Left renal cortex interstitium (tissue), 4 donors: ENCODE measurements at places on chromosomes 7 and 10. TPM values are rescaled to one million over a fixed set of nuclear protein-coding genes. Genes with fewer than 3 reads are reported as not detected.

DNA sequence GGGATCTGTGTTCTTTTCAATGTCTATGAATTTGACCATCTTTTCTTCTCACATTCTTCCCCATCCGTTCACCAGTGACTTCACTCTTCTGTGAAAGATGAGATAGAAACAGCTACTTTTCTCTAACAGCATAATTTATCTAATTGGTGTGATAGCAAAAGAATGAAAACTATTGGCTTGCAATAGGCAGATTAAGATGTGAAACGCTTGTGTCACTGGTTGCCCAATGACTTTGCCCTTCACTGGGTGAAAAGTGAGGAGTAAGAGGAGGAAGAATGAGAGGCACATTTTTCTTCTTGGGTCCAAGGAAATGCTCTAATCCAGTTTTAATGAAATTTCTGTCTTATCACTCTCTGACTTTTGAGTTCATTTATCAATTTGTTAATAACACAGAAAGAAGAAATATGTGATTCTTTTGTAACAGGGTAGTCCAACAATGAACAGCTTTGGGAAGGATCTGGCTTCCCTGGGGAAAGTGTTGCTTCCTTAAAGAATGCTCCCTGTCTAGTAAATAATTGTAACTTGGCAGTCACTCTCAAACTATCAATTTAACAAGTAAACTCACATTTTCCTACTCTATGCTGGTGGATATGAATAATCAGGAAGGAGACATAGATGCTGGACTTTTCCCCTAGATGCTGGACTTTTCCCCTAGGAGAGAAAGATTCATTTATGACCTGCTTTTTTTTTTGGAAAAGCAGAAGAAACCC, 35.1 kb downstream of the BET1 start:
- no peak for DNase-seq

- DNase-seq: no peak
Measured at GRCh38 chr7:44969049-44969700, 9.6 kb downstream of the MYO1G start.

DNA sequence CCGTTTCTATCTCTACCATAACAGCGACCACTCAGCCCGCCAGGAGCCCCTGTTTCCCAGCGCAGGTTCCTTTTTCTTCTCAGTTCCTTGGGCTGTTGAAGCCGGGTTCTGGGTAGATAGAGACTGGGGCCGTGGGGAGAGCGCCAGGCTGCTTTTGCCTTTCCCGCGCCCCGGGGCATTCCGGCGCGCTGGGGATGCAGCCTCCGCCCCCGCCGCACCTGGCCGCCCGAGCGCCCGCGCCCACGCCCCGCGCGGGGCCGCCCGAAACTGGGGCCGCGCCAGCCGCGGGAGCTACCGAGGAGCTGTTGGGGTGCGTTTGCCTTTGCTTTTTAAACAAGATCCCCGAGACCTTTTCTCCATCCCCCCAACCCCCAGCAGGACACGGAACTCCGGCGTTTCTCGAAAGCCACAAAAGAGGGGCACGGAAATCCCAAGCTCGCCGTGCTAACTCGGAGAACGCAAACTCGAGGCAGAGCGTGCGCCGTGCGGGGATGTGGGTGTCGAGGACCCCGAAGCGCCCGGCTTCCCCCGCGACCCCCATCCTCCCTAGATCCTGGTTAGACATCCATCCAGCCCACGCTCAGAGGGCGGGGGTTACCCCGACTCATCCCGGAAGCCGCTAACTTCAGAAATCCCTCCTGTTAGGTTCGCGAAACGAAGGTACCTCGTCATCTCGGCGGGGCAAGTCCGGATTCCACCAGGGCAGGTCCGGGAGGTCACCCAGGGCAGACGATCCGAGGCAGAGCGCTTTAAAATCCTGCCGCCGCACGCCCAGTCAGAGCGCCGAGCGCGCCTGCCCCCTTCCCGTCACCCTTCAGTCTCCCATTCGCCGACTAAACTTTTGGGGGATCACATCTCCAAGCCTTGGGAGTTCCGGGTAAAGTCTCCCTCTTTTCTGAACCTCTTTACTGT, 1.0 kb downstream of the GRM8 start:
- no peak for DNase-seq

DNA sequence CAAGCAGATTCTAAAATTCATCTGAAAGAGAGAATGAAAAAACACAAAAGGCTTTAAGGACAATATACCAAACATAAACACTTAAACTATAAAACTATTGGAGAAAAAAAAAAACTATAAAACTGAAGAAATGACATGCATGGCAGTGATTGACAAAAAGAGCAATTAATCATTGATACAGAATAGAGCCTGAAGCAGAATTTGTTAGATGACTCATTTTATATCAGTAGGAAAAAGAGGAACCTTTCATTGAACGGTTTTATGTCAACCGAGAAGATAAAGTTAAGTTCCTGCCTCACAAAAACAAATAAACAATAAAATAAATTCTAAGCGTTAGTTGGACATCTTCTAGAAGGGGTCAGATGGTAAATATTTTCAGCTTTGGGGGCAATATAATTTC, 23.3 kb downstream of the NPY start:
- no peak for DNase-seq

DNA sequence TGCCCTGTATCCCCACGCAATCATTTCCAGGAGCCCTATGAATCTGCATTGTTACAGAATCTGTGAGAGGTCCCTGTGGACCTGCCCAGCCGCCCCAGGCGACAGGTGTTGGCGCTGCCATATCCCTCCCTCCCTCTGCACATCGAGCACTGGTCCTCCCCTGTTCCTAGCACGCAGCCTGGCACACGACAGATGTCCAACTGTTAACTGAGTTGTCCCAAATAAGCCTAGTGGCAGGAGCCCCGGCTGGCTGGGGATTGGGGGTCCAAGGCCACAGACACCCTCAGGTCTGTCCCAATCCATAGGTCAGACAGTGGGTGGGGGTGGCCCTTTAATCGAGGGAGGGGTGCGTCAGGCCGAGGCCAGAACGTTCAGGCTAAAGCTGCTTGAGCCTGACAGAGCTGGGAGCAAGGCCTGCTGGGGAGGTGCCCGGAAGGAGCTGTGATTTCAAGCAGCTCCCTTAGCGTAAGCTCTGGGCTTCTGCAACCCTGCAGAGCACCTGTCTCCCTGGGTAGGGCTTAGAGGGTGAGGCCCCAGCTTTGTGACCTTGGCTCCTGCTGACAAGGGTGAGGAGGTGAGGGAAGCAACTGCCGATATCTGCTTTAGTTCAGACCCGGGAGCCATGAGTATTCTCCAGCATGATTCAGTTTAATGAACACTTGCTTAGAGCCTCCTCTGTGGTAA, 40.1 kb downstream of the ADRA2A start:
- DNase-seq: no peak

DNA sequence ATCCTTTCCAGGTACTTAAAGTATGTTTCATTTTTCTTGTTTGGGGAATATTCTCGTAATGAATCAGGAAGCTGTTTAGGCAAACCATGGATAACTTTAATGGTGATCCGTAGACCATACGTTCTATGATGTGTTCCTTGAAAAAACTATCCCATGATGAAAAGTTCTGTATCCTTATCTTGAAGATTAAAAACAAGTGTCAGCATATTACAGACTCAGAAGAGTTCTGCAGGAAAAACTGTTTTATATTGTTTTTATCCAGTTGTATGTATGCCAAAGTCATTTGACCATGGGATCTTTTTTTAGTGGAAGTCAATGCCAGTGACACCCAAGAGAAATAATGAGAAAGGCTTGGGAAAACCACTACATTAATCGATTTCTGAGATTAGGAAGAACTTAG, 52.0 kb downstream of the DLD start:
- DNase-seq: no peak

DNA sequence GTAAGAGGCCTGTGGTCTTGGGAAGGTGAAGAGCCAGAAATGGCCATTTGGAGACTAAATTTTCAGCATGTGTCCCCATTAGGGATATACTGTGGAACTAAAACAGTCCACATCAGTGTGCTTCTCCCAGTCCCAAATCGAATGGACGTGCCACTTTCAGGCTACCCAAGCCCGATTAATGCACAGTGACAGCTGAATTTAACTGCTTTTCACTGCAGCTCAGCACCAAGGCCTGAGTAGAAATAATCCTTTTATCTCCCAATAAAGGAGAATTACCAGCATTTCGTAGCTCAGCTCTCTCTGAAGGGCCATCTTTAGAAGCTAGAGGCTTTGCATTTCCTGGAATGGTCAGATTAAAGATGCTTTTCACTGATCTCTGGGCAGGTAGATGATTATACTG, 183.3 kb downstream of the NPSR1 start:
- no peak for DNase-seq

DNA sequence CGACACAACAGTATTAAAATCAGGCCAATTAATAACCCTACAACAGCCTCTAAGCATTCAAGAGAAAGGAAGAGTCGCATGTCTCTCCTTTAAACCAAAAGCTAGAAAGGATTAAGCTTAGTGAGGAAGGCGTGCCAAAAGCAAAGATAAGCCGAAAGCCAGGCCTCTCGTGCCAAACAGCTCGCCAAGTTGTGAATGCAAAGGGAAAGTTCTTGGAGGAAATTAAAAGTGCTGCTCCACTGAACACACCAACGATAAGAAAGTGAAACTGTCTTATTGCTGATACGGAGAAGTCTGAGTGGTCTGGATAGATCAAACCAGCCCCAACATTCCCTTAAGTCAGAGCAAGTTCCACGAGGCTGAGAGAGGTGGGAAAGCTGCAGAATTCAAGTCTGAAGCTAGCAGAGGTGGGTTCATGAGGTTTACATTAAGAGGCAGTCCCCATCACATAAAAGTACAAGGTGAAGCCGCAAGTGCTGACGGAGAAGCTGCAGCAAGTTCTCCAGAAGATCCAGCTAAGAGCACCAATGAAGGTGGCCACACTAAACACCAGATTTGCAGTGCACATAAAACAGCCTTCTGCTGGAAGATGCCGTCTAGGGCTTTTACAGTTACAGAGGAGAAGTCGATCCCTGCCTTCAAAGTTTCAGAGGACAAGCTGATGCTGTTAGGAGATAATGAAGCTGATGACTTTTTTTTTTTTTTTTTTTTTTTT, 194.8 kb downstream of the MAD1L1 start:
- no peak for DNase-seq

DNA sequence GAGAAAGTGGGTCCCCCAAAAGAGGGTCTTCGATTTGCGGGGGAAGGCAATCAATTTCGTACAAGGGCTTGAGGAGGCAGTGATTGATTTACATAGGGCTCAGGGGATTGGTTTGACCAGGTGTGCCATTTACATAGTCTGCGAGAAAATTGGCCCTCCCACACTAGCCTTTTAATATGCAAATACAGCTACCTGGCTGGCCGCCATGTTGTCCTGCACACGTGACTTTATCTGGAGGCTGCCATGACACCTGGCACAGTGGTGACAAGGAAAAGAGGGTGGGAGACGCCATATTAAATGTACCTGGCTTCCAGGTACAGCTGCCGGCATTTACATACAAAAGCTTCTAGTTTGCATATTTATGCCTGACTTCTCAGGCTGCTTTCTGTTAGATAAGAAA, 1577.2 kb upstream of the LRRTM3 start:
- DNase-seq: no peak

- no peak for DNase-seq
Measured at GRCh38 chr10:15295537-15296325, 75.4 kb downstream of the FAM171A1 start.

DNA sequence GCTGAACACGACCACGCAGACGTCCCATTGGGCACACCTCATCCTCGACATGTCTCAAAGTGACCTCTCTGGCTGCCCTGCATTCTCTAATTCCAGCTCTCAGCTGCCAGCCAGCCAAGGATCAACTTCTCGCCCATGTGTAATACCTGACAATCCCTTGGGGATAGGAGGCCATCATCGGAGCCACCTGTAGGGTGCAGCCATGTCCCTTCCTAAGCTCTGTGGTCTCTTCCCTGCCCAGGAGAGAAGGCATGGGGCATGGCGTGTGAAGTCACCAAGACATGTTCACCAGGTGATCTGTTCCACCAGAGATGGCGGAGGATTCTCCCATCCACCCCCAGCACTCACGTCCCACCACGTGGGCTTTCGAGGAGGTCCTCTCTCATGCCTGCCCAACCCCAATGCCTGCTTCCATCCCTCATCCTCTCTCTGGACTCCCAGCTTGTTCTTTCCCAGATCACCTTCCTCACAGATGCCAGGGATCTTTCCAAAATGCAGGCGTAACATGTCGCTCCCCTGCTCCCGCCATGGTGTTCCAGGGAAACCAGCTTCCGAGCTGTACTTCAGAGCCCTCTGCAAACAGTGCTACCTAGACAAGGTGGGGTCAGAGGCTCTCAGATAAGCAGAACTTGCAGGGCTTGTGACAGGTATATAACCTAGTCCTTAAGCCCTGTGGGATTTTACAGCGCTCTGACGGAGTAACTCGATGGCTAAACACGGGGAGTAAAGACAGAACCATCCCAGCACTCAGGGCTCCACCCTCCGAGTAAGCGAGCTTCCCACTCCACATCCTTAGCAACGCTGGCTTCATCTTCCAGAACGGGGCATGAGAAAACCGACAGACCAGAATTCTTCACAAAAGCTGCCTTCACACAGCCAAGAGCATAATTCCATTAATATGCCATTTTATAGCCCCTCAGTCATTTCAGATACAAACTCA, 41.1 kb downstream of the BRI3 start:
- no peak for DNase-seq

- DNase-seq: no peak
Measured at GRCh38 chr10:12324530-12324929, 24.8 kb upstream of the CAMK1D start.

GRCh38 chr7:43864126-43864525, 5.2 kb downstream of the MRPS24 start:
- no peak for DNase-seq

DNA sequence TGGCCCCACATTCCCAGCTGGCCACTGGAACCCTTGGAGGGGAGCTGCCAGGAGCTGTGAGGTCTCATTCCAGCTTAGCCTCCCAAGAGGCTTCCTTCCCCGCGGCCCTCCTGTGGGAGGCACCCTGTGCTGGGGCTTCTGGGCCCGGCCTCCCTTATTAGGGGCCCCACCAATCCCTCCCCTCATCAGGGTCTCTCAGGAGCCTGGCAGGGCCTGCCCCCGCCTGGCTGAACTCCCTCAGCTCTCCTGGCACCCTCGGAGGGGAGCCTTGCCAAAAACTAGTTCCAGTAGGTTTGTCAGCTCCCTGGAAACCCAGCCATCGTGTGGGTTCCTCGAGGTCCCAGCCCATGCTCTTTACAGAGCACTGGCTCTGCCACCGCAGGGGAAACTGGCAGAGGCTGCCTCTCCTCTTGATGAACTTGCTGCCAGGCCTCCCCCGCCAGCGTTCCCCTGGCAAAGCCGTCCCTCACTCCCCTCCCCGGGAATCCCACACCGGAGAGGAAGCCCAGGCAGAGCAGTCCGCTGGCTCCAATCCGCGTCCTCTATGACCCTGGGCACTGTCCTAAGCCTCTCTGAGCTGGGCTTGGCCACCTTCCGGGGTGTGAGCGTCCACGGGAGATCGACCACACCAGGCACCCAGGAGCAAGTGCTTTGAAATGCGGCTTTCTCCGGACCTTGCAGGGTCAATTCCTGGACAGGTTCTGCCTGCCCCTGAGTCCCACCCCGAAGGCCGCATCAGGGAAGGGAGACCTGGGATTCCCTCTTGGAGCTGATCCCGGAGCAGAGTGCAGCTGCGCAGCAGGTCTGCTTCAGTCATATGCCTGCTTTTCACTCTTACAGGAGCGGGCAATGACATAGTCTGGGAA, 139.8 kb downstream of the ARHGAP22 start:
- DNase-seq: no peak

GRCh38 chr7:101420436-101420835, 57.8 kb downstream of the COL26A1 start:
- DNase-seq: no peak

- DNase-seq: no peak
Measured at GRCh38 chr7:44220358-44221112, 19.8 kb downstream of the YKT6 start.

STEAP2 gene
- polyA plus RNA-seq: 15.4 TPM

NAT16 gene
- polyA plus RNA-seq: 0.10 TPM

GIMAP2 gene
- polyA plus RNA-seq: 10.1 TPM

GRM3 gene
- polyA plus RNA-seq: 0.35 TPM

CLRN3 gene
- 17.7 TPM for polyA plus RNA-seq

MALRD1 gene
- polyA plus RNA-seq: 2.4 TPM

ANXA8 gene
- polyA plus RNA-seq: not detected

UROS gene
- polyA plus RNA-seq: 60.0 TPM

GRID2IP gene
- 0.51 TPM for polyA plus RNA-seq
